ENCODE measurements at places on chromosomes 5 and 9.

- DNase-seq: no peak
These were observed 51.8 kb downstream of the NDST1 start for GRCh38 chr5:150559701-150560100.

- DNase-seq: no peak
These were observed 143.4 kb upstream of the KLF9 start for GRCh38 chr9:70557661-70558369.

DNA sequence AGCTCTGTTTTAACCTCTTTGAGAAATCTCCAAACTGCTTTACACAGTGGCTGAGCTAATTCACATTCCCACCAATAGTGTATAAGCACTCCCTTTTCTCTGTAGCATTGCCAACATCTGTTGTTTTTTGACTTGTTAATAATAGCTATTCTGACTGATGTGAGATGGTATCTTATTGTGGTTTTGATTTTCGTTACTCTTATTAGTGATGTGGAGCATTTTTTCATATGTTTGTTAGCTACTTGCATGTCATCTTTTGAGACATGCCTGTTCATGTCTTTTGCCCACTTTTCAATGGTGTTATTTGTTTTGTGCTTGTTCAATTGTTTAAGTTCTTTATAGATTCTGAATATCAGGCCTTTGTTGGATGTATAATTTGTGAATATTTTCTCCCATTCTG, 225.2 kb upstream of the TRPC7 start:
- no peak for DNase-seq

DNA sequence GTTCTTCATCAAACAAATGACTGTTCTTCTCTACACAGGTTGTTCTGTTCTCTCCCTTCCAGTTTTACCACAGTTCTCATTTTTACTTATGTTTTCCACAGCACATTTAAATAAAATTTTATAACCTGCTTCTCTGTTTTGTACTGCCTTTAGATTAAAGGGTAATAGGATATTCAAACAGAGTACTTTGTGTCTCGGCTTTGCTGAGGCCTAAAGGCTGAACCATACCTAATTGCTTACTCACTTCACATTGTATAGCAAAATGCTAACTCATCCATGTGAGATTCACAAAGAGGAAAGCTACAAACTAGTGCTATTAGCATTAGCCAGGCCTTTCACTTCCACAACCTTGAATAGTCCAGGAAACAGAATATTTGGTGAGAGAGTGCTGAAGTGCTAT, 200.3 kb downstream of the TRPM3 start:
- DNase-seq: no peak

GRCh38 chr5:60066502-60066901, 173.0 kb upstream of the PDE4D start:
- DNase-seq: no peak

DNA sequence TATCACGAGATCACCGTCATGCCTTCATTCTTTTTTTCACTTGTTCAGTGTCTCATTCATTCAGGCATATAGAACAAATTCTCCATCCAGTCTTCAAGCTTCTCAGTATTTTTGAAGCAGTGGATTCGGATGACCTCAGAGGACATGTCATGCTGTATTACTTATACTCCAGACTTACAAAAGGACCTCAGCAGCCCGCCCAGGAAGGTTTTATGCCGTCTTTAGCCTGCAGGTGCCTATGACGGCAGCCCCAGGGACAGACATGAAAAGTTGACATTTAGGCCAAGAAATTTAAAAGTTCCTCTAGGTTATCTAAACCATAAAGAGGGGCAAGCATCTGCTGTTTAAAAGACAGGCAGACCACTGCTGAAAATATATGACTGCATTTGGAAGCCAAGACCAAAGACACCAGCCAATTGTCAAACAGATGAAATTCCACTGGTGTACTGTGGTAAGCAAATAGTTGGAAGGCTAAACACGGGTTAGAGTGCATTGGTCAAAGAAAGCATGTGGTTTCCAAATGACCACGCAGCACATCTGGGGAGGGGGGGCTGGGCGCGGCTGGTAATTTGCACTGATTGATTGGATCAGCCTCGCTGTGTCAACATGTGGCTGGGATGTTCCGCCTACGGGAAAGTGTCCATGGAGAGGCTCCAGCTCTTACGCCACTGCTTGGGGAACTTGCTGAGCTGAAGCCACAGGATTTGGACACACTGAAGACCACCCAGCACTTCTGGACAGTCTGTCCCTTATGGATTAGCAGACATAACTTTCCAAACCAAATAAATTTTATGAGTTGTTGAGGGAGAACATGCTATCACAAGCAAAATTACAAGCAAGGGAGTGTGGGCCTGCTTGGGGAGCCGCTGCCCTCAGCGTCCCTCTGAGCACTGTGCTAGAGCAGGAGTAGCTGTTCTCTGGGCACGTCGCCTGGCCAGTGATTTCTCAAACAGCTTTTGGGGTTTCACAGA, 173.6 kb downstream of the FANCC start:
- DNase-seq: no peak

GRCh38 chr9:11148189-11148588, 535.4 kb upstream of the PTPRD start:
- DNase-seq: no peak

- DNase-seq: no peak
These were observed 12.7 kb upstream of the PRR16 start for GRCh38 chr5:120451445-120451844.

DNA sequence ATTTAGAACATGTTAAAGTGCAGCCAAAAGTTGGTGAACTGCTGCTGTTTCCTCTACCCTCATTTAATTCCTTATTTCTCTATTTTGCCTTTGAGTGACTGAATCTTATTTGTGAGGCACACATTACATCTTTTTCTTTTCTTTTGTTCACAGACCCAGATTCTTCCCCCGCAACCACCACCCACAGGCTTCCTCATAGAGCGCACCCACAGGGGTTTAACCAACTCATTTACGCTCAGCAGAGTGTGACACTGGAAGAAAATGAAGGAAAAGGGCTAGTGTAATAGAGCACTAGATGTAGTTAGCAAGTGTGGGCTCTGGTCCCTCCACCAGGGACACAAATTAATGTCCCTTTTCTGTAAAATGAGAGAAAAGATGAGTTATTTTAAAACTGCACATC, 200.7 kb downstream of the PARP8 start:
- DNase-seq: no peak

DNA sequence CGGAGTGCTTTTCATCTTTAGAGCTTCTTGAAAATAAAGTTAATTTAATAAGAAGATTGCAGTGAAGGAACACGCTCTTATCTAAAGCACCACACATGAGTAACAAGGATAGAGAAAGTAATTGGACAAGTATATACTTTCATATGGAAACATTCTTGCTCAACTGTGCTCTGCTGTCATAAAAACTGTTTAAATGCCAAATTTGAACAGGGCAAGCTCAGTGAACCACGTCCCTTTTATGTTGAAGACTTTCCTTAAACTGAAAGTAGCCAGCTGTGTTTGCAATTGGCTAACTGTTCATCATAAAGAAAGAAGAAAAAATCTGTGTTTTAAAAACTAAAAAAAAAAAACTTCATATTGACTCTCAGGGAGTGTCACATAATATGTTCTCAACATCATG, 1610.7 kb upstream of the C9orf72 start:
- DNase-seq: no peak

- no peak for DNase-seq
These were observed 11.4 kb downstream of the TMEM245 start for GRCh38 chr9:109108318-109108717.

DNA sequence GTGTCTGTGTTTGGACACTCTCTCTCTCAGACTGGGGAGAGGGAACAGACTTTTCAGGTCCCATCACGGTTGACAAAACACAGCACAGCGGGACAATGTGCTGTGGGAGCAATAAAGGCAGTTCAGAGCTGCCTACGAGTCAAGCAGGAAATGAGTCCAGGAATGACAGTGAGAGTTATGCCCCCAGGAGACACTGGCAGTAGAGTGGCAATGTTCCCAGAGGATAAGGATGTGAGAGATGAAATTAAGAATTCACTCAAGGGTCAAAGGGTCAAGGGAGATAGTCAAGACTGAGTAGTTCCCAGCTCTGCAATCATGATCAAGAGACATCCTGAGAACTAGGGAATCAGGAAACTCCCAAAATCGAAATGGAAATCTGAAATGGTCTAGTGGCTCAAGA, 156.1 kb downstream of the LURAP1L start:
- DNase-seq: no peak

- DNase-seq: no peak
These were observed 16.9 kb downstream of the ADAM19 start for GRCh38 chr5:157558681-157559080.

DNA sequence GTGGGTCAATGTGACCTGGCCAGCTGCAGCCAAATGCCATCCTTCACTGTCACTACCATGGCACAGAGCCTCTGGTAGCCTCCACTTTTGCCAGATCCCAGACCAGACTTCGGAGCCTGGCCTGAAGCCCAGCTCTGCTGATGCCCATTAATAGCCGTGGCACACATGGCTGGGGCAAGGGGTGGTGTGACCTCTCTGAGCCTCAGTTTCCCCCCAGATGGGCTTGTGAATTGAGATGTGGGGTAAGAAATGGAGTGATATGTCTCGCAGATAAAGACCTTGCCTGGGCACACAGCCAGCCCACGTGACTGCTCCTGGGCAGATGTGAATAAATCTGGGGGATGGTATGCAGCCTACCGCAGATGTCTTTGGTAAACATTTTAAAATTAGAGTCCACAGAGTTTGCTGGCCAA, 13.9 kb downstream of the SUSD3 start:
- no peak for DNase-seq

DNA sequence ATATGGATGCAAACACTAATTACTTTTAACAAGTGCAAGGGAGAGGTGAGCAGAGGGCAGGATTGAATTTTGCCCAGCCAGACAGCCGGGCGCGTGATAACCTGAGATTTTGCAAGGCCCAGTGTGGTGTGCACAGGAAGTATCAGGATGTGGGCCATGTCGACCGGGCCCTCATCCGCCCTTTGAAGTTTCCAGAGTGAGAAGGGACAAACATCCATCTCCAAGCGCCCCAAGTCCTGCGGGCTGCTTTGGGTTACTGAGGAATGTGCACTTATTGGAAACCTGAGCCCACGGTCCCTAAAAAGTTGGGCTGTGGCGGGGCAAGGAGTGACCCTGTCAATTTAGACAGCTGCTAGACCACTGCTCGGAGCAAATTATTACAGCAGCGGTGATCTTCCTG, 272.2 kb upstream of the IRX2 start:
- no peak for DNase-seq

GRCh38 chr5:176481711-176482110, 33.5 kb downstream of the FAF2 start:
- no peak for DNase-seq

DNA sequence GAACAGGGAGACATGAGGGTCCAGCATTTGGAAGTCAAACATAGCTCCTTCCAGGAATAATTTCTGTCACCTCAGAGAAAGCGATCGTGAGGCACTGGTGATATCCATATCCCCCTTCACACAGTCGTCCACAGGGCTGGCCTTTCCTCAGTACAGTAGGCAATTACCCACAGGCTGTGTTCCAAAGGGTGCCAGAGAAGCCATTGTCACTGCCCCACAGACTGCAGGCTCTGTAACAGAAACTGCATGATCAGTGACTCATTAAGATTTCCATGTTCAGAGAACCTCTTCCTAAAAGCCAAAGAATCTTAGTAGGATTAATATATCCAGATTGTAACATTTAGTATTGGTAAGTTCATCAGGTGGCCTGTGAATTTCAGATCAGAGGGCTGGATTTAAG, 127.6 kb downstream of the RPS23 start:
- no peak for DNase-seq

GRCh38 chr5:35001842-35002241, 45.9 kb downstream of the AGXT2 start:
- no peak for DNase-seq

GRCh38 chr5:147673266-147673665, 109.3 kb downstream of the JAKMIP2 start:
- DNase-seq: no peak

GRCh38 chr5:67005737-67006499, 190.7 kb downstream of the CD180 start:
- no peak for DNase-seq

DNA sequence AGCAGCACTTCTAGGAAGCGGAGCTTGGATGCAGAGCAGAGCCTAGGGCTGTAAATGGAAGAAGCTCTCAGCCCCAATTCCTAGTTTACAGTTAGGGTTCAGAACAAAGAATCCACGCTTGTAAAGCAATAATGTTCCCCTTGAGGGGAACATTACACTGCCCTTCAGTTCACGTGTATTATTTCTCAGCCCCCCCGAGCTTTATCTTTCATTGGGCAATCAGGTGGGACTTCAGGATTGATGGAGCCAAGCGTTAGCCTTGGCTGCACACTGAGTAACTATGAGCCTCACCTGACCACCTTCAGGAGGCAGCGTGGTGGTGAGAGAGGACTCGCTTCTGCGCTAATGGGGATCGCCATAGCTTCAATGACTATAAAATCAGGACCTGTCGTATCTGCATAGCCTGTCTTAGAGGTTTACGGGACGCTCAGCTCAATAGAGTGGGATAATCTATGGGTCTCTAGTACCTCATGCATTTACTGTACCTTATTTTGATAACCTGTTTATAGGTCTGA, 157.0 kb upstream of the RASEF start:
- no peak for DNase-seq

DNA sequence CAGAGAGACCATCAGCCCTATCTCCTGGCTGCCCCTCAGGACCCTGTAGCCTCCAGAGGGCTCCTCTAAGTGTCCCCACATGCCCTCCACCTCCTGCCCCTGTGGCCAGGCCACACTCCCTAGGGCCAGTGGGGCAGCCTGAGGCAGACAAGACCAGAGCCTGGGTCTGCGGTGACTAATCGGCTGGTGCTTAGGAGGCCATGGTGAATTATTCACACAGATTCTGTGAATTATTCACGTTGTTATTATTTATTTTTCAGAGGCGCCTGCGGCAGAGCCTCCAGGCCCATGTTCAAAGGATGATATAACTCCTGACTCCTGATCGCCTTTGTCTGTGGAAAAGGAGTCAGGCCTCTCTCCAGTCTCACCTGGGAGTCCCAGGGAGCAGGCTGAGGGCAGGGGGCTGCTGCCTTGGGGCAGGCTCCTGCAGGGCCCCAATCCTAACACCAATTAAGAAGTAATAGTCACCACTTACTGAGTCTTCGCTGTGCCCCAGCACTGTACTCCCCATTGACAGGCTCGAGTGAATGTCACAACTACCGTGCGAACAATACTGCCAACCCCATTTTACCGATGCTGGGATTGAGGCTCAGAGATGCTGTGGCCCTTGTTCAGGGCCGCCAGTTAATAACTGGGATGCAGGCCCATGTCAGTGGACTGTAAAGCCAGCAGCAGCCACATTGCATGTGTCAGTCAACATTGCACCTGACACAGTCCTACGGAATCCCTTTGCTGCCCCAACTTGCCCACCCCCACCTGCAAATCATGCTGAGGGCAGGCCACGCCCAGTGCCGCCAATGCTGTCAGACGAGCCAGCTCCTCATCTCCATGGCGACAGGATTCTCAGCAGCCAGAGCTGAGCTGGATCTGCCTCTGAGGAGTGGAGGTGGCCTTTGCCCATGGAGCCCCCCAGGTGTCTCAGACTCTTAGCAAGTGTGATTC, 94.9 kb downstream of the PCDH1 start:
- no peak for DNase-seq

GRCh38 chr5:140557965-140558364, 692 bp upstream of the SRA1 start:
- no peak for DNase-seq

GRCh38 chr5:173888473-173889131, 453 bp downstream of the CPEB4 start:
- no peak for DNase-seq

Measured in iPS DF 19.7 (cell line).